IPS DF 6.9 (cell line): ENCODE measurements at places on chromosomes 7 and 10.

DNA sequence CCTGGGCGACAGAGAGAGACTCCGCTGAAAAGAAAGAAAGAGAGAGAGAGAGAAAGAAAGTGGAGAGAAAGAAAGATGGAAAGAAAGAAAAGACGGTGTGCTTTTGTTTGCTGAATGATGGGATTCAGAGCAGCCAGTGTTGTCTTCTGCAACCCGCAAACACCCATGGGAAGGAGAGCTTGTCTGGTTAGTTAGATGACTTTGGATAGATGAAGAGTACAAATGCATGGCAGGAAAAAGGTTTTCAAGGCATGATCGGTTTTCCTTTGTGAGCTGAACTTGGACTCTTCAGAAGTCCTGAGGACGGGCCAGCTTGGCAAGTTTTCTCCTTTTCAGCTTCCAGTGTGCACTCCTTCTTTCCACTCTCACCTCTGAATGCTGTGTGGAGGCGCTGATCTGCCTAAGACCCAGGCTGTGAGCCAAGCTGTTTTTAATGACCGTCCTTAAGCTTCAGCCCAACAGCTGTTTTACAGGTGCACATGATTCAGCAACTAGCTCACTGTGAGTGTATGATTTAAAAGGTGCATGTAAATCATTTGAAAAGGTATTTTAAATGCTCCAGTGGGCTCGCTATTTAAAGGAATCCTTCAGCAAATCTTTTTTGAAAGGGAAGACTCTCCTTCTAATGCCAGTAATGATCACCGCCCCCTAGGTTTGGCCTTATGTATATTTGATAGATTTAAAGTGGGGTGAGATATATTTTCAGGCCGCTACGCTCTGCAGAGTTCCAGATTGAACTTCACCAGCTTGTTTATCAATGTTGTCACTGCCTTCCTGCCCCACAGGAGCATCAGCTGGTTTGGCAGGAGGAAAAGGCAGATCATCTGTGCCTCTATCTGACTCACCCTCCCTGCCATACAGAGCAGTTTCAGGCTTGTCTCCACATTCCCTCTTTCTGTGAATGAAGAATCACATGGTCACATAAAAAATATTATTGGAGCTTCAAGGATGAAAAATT lies 115.0 kb downstream of the PLXDC2 start:
- no peak for DNase-seq

GRCh38 chr7:34949361-34949760 lies 87.9 kb downstream of the DPY19L1 start:
- no peak for DNase-seq

DNA sequence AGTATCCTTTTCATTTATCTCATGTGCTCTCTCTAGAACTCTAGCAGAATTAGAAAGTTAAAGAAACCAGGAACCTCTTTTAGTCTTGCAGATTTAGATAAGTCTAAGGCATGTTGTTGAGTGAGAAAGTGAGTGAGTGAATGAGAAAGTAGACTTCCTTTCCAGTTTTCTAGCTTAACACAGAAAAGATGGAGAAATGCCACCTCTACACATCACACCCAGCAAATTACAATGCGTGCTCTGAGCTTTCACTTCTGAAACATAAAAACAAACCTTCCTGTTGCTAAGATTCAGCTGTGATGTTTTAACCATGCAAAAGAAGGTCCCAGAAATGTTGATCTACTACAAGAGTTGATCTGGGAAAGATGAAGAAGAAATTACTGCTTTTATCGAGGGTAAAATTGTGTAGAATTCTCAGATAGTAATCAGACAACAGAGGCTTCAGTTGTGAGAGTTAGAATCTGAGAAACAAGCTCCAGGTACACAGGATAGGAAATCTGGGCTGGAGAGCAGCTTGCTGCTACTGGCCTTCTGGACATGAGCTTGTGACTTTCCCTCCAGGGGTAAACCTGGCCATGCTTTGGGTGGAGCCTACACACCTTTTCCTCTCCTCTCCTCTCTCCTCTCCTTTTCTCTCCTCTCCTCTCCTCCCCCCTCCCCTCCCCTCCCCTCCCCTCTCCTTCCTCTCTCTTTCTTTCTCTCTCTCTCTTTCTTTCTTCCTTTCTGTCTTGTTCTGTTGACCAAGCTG lies 4.6 kb downstream of the CYP3A5 start:
- DNase-seq: no peak

- no peak for DNase-seq
Observed at GRCh38 chr7:106216923-106217542, 67.8 kb downstream of the NAMPT start.

DNA sequence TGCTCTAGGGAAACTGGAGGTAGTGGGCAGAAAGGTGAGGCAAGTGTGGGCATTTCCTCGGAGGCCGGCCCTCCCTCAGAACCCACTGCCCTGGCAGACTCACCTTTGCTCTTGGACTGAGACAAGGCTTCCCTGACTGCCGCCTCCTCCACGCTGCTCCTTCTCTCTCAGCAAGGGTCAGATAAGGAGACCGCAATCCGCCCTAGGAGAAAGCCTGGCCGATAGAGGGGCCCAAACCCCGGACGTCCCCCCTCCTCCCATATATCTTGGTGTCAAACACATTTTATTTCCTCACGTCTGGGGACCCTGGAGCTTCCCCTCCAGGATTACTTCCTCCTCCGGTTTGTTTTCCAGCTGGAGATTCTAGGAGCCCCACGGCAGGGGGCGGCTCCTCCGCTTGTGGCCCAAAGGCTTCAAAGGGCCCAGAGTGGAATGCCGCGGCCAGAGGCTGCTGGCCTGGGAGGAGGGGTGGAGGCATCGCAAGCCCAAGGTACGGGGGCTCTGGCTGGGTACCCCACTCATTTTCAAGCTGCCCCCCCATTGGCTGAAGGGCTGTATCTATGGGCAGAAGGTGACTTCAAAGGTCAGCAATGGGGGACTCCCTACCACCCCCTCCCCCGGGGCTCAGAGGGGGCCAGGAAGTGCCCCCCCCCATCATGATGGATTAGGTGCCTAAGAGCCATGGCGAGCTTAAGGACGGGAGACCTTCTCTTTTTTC lies 31.7 kb upstream of the LBX1 start:
- no peak for DNase-seq

DNA sequence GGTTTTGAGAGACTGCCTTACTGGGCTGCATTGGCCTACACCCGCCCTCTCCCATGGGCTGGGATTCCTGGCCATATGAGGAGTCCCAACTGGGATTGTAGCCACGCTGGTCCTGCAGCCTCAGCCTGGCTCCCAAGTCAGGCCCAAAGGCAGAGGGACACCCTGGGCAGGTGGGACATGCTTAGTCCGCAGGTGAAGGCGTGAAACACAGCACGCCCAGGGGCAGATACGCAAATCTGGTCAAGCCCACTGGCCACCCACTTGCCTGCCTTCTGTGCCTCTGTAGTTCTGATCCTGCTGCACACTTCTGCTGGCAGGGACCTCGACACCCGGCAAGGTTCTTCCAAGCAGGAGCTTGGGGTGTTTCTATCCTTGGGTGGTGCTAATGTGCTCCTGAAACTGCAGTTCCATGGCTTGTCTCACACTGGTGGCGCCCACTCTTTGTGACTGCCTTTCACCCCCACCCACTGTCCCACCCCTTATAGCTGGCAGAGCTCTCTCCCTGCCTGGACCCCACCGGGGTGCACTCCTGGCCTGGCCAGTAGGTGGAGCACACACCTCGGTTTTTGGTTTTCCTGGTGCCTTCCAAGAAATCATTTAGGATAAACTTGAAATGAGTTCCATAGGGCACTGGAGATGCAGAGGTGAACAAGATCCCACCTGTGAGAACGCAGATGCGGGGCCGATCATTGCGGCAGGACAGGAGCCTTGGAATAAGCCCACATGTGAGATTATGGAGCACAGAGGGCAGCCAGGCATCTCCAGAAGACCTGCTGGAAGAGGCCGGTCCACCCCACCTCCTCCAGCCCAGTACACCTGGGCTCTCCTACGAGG lies 47.9 kb downstream of the MKI67 start:
- no peak for DNase-seq

GRCh38 chr7:3103614-3104398 lies 60.1 kb upstream of the CARD11 start:
- DNase-seq: no peak
